ENCODE measurements at places on chromosomes 16 and 17. TPM values are rescaled to one million over a fixed set of nuclear protein-coding genes. Genes with fewer than 3 reads are reported as not detected.

GRCh38 chr16:25614716-25615265 lies 77.0 kb upstream of the HS3ST4 start:
- H3K27ac ChIP-seq = no peak overlapping the region
- no peak for DNase-seq
- H3K4me1 ChIP-seq = no peaks in the 10 kb centered on the region
- no peak overlapping the region for H3K4me3 ChIP-seq

- no peak for DNase-seq
- no peaks in the 10 kb centered on the region for H3K27me3 ChIP-seq
- H3K4me3 ChIP-seq = no peak overlapping the region
Measured at GRCh38 chr17:63984236-63984635, 11.5 kb upstream of the SCN4A start.

- no peak for DNase-seq
- H3K36me3 ChIP-seq = no peaks in the 10 kb centered on the region
- peak overlapping the region; percentile 42 for H3K4me3 ChIP-seq
- peak overlapping the region; percentile 33 for H3K27ac ChIP-seq
Measured at GRCh38 chr17:35314415-35315216, 58.8 kb downstream of the SLFN11 start.

- peaks cover 5% of the 10 kb centered on the region for H3K4me1 ChIP-seq
- no peaks in the 10 kb centered on the region for H3K27me3 ChIP-seq
- no peaks in the 10 kb centered on the region for H3K36me3 ChIP-seq
- H3K27ac ChIP-seq = no peak overlapping the region
- no peak overlapping the region for H3K4me3 ChIP-seq
Measured at GRCh38 chr16:29757950-29758466, 12.2 kb upstream of the C16orf54 start.

DNA sequence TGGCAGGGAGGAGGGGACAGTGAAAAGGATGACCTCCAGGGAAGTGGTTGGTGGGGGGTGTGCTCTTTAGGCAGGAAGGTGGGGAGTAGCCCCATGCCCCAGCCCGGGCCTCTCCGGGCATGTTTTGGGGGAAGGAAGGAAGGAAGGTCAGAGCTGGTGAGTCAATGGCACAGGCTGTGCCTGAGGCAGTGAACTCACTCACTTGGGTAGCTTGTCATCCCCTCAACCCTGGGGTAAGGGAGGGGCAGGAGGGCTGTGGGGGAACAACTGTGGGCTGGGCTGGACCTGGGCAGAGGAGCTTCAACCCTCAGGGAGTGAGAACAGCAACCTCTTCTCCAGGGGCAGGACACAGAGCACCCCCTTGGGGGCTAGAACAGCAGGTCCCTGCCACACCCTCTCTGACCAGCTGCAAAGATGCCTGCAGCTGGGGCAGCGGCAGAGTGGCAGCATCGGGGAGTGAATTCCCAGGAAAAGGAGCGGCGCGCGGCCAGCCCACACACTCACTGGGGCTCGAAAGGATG lies 6.3 kb downstream of the CSF3 start:
- no peaks in the 10 kb centered on the region for H3K27me3 ChIP-seq
- peaks cover 31% of the 10 kb centered on the region for H3K36me3 ChIP-seq
- peak overlapping the region; percentile 78 for H3K27ac ChIP-seq
- peaks cover 90% of the 10 kb centered on the region for H3K4me1 ChIP-seq
- DNase-seq = peak; percentile 55

GRCh38 chr16:56851671-56852400 lies 13.2 kb upstream of the SLC12A3 start:
- no peak overlapping the region for H3K4me3 ChIP-seq
- no peak for DNase-seq
- peaks cover 20% of the 10 kb centered on the region for H3K4me1 ChIP-seq

The ZNF19 gene
- 36.4 TPM for total RNA-seq

The ST3GAL2 gene
- total RNA-seq = 28.3 TPM

All from upper lobe of left lung (tissue), 6 donors.